ENCODE measurements at places on chromosomes 7 and 10.
A peak's percentile ranks its signal among the peaks of the same experiment; 100 is the strongest.

DNA sequence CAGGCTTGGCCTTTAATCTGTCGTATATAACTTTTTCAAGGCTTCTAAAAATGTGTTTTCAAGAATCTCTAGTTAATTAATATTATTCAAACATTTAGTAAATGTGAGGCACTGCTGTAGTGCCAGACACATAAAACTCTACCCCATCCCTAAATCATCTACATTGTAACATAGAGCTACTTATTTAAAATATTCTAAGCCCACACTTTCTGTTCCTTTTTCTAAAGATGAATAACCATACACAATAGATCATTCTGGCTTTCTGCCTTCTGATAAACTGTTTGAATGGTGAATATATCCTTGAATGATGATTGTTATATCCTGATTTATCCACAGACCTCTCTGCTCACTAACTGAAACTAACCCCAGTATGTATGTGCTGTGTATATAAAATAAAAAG is 41.4 kb downstream of the BRAF start:
- ATAC-seq = no peak

- no peak for ATAC-seq
Measured at GRCh38 chr10:31041011-31041410, 9.3 kb upstream of the ZNF438 start.

- ATAC-seq = no peak
Measured at GRCh38 chr10:50379616-50380015, 128.3 kb upstream of the ASAH2 start.

DNA sequence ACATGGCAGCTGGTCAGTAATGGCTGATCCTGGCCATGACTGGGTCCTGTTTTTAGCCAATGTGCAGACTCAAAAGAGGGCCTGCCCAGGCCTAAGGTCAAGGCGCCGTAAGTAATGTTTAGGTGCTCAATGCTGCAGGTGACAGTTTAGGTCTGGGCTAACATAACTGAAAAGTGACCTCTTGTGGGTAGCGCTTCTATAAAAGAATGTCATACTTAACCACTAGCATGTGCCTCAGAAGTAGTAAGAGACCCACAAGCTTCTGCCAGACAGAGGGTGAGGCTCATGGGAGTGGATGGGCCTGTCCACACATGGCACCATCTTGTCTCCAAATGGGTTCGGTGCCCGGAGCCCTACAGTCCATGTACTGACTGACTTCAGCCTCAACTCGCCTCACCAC is 90.5 kb upstream of the GSDME start:
- no peak for ATAC-seq

- no peak for ATAC-seq
Measured at GRCh38 chr10:96236090-96236478, 35.3 kb downstream of the BLNK start.

GRCh38 chr10:35063837-35064454 is 26.2 kb downstream of the CUL2 start:
- no peak for ATAC-seq

GRCh38 chr7:54390565-54390964 is 151.6 kb upstream of the VSTM2A start:
- no peak for ATAC-seq

GRCh38 chr10:59910867-59911266 is 4.5 kb upstream of the CCDC6 start:
- no peak for ATAC-seq

GRCh38 chr7:156223935-156224832 is 411.9 kb upstream of the SHH start:
- no peak for ATAC-seq

GRCh38 chr7:7944619-7945282 is 23.8 kb upstream of the GLCCI1 start:
- peak; percentile 64 for ATAC-seq

DNA sequence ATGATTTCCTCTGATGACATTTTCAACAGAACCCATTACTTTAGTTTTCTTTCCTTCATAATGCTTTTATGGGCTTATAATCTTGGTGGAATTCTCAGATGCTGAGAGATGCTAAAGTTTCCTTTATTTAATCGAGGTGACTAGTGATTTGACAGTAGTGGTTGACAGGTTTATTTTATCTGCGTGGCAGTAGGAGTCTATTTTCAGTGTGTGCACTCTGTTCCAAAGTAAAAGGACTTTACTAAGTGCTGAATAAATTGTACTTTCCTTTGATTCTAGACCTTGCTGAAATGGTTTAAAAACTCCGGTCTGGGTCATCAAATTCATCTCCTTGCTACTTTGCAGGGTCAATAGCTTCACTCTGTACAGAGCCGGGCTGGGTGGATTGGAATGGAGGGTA is 900.3 kb downstream of the LRMDA start:
- no peak for ATAC-seq

DNA sequence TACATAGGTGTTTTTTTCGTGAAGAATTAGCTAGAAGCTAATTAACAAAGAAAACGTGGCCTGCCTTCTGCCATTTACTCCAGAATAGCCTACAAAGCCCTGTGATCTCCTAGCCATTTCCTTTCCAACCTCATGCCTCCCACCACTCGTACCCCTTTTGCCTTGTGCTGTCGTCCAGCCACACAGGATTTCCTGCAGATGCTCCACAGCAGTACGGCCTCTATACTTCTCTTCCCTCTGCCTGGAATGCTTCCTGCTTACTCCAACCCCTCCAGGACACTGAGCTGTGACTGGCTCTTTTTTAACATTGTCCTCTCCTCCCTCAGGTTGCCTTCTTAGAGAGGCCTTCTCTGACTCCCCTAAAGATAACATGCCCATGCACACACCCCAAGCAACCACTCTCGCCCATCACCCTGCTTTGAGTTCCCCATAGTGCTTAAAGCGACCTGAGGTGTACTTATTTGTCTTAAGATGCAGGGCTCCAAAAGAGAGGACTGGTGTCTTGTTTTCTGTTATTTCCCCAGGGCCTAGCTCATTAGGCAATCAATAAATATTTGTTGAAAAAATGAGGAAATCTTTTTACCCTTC is 32.7 kb downstream of the STK17A start:
- ATAC-seq = no peak

GRCh38 chr7:1268076-1268815 is 35.6 kb downstream of the UNCX start:
- ATAC-seq = no peak

DNA sequence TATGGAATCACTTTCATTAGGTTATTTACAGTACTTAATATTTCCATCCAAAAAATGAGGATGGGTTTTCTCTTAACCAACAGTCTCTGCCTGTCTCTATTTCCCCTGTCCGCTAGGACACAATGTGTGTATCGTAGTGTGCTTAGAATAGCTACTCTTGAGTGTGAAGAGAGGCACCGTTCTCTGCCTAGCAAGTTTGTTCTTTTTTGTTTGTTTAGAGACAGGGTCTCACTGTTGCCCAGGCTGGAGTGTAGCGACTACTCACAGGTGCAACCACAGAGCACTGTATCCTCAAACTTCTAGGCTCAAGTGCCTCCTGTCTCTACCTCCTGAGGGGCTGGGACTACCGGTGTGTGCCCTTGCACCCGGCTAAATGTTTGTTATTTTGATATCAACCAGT is 121.9 kb downstream of the ANK3 start:
- no peak for ATAC-seq

DNA sequence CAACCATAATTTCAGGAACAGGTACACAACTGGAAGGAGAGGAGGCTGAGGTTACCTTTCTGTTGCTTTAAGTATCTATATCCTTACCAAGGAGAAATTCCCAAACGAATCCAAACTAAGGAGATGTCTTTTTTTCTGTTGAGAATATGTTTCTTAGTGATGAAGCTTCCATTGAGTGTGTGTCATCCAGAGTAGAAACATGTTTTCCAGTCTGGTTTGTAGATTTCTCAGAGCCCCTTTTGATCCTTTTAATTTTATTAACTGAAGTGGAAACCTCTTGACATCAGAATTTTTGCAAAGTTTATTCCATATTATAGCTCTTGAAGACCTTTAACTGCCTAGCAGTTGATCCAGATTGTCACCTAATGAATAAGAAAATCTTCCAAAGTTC is 207.1 kb upstream of the FERD3L start:
- ATAC-seq = no peak
